NCI-H1092 treated with DMSO at 0.1 percent for 48 hours (cell line): ENCODE measurements at places on chromosomes 4 and X.

- no peak for DNase-seq
Measured at GRCh38 chr4:97216046-97216445, 927.2 kb downstream of the STPG2 start.

DNA sequence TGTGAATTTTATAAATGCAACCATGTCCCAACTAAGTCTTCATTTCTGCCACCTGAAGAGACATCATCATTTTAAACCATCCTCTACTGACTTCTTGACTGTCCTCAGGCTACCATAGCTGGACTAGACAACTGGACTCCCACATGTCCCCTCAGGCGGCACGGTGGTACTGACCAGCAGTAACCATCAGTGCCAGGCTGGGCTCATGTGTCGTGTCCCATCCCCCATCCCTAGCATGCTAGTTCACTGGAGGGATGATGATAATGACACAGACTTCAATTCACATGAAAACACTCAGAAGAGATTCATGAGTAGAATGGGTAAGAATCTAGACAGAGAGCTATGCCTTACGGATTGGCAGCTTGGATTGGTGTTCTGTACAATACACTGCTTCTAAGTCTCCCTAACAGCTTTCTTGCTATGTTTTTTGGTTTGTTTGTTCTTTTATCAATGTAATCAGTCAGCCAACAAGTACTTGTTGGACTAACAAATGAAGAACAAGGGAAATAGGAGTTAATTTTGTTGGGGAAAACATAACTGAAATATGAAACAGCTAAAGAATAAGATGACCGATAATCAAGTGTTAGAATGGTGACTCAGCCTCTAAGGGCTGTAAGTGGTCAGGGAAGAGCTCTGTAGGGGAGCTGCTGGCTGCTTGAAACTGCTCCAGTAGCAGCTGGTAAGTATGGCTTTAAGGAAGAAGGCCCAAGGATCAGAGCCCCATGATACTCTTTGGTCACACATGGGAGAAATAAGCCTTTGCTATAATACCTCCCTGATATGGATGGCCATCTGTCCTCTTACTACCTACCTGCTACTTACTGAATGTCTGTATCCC lies 10.3 kb downstream of the ZDHHC9 start:
- no peak for DNase-seq

GRCh38 chrX:78650906-78651437 lies 8.2 kb downstream of the RTL3 start:
- no peak for DNase-seq

DNA sequence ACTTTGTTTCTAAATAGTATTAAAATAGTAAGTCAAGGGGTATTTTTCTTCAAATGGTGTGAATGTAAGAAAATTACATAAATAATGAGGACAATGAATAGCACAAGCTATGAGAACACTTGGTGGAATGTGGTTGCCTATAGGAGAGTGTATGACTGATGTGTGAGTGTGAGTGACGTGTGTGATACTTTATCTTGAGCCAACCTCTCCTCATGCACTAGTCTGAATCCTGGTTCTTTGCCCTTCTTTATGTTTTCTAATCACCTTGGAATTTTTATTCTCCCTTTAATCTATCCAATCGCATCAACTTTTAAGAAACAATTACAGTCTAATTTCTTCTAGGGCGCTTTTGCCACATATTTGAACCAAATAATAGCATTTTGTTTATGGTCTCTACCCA lies 98.2 kb downstream of the YIPF7 start:
- DNase-seq: no peak

DNA sequence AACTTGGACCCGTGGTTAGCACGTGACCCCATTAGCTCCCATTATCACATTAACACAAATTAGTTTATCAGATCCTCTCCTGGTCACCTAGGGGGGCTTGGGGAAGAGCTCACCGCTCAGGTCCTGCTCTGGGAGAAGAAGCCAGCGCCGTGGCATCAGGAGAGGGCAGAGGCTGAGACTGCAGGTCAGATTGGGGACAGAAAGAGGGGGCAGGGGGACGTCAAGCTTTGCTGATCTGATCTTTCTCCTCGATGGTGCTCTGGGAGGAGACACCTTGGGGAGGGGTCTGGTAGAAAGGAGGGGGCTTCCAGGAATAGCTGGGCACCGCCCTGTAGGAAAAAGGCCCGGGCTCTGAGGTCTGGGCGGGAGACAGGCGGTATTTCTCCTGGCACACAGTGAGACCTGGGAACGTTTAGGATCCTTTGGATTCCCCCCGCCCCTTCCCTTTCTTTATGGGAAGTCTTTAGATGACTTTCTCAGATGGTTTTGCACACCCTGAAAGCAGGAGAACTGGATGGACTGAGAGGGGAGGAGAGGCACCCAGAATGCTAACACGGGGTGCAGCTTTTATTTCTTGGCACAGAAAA lies 9.1 kb upstream of the ELF4 start:
- DNase-seq: no peak

DNA sequence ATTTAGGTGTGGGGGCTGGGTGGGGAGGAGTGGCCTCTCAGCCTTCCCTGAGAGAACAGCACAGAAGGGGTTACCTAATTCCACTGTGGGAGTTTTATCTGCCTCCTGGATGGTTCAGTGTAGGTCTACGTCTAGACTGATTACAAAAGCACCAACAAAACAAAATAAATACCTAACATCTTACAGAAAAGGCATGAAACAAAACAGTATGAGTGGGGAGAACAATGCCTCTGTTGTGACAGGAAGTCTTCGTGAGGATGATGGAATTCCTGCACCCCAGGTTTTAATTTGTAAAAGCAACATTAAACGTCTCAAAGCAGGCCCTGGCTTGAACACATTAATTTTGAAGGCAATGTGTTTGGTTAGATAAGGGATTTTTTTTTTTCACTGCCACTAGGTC lies 112.1 kb upstream of the GPC4 start:
- DNase-seq: no peak

DNA sequence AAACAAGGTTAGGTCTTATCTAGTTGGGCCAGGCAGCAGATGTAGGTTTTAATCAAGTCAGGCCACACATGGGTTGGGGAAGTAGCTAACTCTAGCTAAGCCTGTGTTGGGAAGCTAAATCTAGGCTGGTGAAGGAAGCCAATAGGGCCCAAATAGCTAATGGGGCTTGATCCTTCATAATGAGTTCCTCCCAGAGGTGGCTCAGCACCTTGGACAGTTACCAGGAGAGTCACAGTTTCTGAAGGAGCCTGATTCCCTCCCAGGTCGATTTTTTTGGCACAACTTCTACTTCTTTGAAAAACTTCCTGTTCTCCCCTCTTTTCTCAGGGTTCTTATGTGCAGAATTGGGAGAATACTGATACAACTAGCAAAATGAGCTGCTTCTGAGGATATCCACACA lies 242.5 kb upstream of the PRPS2 start:
- no peak for DNase-seq

- no peak for DNase-seq
Measured at GRCh38 chrX:152070144-152070543, 68.2 kb downstream of the MAGEA10 start.

- DNase-seq: no peak
Measured at GRCh38 chr4:24643774-24644520, 59.6 kb upstream of the DHX15 start.
